Posterior vena cava (tissue), 2 donors: ENCODE measurements at places on chromosomes 1 and 21. TPM values are rescaled to one million over a fixed set of nuclear protein-coding genes. Genes with fewer than 3 reads are reported as not detected.

GRCh38 chr1:117284399-117285215, 73.9 kb upstream of the VTCN1 start:
- DNase-seq = no peak

- DNase-seq = no peak
These were observed 5.4 kb upstream of the RGSL1 start for GRCh38 chr1:182444497-182444896.

DNA sequence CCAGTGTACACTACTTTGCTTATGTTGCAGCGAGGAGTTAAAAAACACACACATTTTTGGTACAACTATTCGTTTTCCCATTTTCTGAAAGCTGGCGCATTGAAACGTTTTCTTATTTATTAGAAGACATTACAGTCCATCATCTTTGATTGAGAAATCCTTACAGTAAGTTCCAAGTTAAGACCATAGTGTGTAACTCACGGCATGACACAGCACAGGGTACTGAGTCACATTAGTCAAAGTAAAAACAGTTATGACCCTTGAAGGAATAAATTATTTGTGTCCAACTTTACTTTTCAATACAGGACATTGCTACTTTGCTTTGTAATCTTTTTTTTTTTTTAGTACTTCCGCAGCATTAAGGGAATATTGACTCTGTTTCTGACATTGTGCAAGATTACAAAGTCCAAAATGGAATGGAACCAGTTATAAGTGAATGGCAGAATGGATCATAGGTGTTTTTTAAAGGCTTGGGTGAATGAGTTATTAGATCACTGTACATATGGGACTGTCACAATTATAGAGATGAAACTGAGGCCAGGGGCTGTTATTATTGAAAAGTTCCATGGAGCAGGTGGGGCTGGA, 11.7 kb downstream of the PTGFRN start:
- DNase-seq = no peak

GRCh38 chr1:91741301-91741700, 144.7 kb downstream of the TGFBR3 start:
- no peak for DNase-seq

GRCh38 chr21:32007456-32007855, 134.6 kb downstream of the HUNK start:
- DNase-seq = no peak

DNA sequence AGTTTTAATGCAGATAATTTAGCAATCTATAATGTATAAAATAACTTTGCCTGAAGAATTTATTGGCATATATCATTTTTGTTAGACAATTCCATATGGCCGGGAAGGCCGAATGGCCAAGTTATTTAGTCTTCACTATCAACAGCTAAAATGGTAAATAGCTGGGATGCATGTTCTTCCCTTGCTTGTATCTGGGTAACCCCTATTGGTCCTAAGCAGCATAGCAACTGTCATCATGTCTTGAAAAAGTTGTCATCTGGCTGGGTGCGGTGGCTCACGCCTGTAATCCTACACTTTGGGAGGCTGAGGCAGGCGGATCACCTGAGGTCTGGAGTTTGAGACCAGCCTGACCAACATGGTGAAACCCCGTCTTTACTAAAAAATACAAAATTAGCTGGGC, 340.0 kb upstream of the DPYD start:
- no peak for DNase-seq

- peak; percentile 59 for DNase-seq
These were observed 1.7 kb upstream of the TRAPPC10 start for GRCh38 chr21:44010429-44010828.

DNA sequence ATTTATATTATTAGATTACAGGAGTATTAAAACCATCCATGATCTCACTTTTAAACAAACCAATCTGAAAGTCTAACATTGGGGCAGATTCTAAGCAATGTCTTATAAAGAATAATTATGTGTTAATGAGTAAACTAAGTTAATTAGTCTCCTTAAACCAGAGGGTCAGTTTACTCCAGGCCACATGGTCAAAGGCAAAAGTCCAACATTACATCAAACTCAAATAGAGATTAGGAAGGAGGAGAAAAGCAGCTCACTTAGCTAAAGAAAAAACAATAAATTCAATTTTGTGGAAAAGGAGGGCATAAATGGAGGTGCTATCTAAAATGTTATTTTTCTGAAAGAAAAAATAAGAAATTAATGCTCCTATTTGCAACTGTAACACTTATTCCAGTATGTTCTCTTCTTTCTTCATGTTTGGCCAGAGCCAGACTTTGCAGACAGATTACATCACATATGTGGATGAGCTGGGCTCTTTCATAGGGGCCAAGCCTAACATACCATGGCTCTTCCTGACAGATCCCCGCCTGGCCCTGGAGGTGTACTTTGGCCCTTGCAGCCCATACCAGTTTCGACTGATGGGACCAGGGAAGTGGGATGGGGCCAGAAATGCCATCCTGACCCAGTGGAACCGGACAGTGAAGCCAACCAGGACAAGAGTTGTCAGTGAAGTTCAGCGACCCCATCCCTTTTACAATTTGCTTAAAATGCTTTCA, 24.3 kb upstream of the FMO2 start:
- no peak for DNase-seq

- no peak for DNase-seq
These were observed 18.0 kb upstream of the VSIG8 start for GRCh38 chr1:159880430-159880829.

DNA sequence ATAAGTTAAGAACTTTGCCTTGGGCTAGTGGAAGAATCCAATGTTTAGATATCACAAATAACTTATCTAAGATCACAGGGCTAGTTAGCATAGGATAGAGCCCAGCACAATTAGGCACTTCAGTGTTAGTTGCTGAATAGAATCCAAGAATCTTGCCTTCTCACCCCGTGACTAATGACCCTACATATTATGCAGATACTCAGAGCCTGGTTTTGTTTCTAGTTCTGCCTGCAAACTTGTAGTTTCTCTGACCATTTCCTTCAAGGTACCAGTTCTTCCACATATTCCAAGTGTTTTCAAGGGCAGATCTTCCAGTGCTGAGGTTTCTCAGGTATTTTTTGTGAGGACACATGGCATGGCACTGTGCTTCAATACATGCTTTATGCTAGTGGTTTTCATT, 239.3 kb downstream of the KCNK2 start:
- no peak for DNase-seq

DNA sequence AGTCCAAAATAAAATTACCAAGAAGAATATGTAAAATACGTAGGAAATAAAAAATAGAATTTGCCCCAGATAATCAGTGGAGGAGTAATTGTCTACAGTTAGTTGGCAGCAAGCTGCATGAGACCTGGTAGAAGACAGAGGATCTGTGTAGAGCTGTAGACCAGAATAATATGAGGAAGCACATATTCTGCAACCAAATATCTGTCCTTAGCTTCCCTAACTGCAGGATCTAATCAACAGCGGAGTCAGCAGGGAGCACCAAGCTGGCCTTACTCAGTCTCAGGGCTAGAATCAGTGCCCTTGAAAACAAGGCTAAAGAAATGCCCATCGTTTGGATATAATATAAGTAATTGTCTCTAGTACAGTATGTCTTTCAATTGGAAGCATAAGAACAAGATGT, 6.1 kb upstream of the GCSAML start:
- no peak for DNase-seq

DNA sequence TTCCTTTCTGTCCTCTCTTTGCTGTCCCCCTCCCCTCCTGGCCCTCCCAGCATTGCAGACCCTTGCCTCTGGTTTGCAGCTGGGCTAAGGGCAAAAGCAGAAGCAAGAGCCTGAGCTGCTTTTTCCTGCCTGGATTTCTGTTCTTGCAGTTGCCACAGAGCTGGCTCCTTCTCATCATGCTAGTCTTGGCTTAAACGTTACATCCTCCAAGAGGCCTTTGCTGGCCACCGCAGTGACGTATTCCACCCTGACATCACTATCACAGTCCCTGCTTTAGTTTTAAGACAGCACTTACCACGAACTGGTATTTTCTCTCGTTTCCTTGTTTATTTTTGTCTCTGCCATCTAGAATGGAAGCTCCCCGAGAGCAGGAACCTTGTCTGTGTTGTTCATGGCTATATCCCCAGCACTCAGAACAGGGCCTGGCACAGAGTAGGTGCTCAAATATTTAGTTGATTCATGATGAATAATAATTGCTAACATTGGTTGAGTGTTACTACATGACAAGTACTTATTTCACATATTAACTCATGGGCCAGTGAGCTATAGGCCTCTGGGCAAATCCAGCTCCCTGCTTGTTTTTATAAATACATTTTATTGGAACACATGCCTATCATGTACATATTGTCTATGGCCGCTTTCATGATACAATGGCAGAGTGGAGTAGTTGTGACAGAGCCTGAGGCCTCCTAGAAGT, 13.2 kb upstream of the CSF1 start:
- DNase-seq = no peak

- DNase-seq = no peak
These were observed 9.2 kb downstream of the ACADM start for GRCh38 chr1:75733661-75734060.

DNA sequence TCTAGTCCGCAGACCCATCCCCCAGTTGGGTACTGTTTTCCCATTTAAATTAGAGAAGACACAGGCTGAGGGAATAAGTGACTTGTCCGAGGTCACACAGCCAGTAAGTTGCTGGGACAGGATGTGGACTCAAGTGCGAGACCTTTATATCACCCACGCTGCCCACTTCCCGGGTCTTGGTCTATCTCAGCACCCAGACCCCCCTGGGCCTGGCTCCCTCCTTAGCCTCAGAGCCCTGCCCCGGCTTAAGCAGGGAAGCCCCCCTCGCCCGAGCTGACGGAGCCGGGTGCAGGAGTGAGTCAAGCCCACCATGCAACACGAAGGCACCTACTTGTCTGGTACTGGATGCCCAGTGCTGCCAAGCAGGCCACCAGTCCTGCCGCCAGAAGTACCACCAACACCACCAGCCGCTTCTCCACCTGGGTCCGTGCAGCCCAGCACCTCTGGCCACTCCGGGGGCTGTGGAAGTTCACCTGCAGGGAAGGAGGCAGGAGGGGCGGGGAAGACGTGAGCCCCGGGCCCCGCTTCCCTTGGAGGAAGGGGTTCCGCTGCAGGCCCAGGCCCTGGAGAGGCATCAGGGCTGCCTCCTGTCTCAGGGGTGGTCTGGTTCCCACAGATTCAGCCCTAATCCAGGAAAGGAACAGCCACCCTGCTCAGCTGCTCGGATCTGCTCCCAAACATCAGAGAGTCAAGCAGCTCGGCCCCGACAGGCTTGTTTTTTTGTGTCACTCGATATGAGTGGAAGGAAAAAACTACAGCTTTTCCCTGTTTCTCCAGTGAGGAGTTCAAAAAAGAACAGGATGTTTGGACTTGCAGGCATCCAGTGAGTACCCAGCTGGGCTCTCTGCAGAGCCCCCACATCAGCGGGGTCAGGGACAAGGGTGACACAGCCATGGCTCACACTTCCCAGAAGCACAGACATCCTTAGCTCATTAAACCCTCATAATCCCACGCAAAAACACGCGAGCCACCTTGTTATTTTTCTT, 11.1 kb downstream of the ECE1 start:
- DNase-seq = peak; percentile 82

DNA sequence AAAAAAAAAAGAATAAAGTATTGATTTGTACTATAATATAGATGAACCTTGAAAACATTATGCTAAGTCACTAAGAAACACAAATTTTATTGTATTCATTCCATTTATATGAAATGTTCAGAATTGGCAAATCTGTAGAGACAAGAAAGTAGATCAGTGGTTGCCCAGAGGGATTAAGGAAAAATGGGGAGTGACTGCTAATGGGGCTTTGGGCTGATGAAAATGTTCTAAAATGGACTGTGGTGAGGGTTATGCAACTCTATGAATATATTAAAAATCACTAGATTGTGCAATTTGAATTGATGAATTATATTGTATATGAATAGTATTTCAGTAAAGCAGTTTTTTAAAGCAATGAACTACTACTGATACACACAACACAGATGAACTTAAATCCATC, 10.0 kb downstream of the GDAP2 start:
- DNase-seq = no peak

- DNase-seq = peak; percentile 58
These were observed 50.2 kb downstream of the CAPZB start for GRCh38 chr1:19435181-19435580.

- DNase-seq = peak; percentile 89
These were observed 6.6 kb downstream of the GOLT1A start for GRCh38 chr1:204207136-204207616.

GRCh38 chr1:7915826-7916500, 24.7 kb downstream of the TNFRSF9 start:
- no peak for DNase-seq

DNA sequence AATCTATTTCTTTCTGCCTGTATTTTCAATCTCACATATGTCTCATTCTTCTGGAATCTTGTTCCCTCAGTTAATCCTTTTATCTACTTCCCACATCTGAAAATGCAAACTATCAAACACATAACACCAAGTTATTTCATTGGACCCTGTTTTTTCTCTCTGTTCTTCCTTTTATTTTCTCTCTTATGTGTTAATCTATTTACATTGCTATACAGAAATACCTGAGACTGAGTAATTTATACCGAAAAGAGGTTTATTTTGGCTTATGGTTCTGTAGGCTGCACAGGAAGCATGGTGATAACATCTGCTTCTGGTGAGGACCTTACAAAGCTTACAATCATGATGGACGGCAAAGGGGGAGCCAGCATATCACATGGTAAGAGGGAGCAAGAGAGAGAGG, 247.6 kb downstream of the TGFB2 start:
- no peak for DNase-seq

DNA sequence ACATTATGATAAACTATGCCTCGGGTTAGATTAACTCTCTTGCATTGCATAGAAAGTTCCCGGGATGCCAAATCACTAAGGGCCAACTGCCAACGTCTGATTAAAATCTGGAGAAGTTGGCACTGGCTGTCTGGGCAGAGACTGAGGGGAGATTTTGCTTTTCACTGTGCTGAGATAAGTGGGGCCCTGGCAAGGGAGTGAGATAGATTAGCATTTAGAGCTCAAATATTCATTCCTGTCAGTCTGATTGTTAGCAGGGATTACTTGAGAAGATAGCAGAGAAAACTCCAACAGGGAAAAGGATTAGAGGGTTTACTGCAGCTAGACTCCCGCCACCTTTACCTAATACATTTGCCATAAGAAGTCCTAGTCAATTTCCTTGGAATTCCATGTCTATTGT, 714.1 kb upstream of the CHRM3 start:
- no peak for DNase-seq

GRCh38 chr1:228510803-228511413, 23.7 kb downstream of the RNF187 start:
- DNase-seq = no peak

GRCh38 chr1:50846224-50846839, 113.7 kb downstream of the FAF1 start:
- peak; percentile 81 for DNase-seq

- DNase-seq = no peak
These were observed 15.2 kb upstream of the TMPRSS2 start for GRCh38 chr21:41523175-41523574.

CD84 gene
- 6.9 TPM for total RNA-seq

SH2D1B gene
- 0.14 TPM for total RNA-seq

CFAP126 gene
- total RNA-seq = not detected

NGF gene
- total RNA-seq = 5.1 TPM

RAB3B gene
- total RNA-seq = 0.05 TPM

APCS gene
- total RNA-seq = not detected

ASCL5 gene
- not detected for total RNA-seq

PTPN7 gene
- total RNA-seq = 1.2 TPM

KRTAP6-1 gene
- total RNA-seq = not detected

FAM3B gene
- total RNA-seq = 0.60 TPM

HES5 gene
- 0.32 TPM for total RNA-seq

CLIC4 gene
- total RNA-seq = 566 TPM

TRIM45 gene
- 3.1 TPM for total RNA-seq

GFI1 gene
- total RNA-seq = 1.1 TPM

SLFNL1 gene
- 0.14 TPM for total RNA-seq

TNFSF18 gene
- total RNA-seq = not detected

LHX4 gene
- not detected for total RNA-seq

PLCH2 gene
- 0.33 TPM for total RNA-seq

IRF6 gene
- 1.8 TPM for total RNA-seq
